ENCODE measurements at places on chromosomes 4 and X.
A peak's percentile ranks its signal among the peaks of the same experiment; 100 is the strongest.

DNA sequence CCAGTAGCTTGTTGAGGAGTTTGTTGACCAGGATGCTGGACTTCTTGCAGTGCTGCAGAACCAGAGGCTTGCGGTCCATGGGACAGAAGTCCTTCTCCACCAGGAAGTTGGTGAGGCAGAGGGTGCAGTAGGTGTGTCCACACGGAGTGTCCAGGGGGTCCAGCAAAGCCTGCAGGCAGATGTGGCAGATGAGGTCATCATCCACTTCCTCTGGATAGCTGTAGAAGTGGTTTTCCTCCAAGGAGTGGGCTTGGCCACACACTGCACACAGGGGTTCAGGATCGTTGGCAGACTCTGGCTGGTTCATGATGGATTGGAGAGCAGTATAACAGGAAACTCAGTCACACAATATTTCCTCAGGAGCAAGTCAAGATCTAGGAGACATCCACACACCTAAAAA, 17.6 kb downstream of the LNX1 start:
- DNase-seq = no peak

DNA sequence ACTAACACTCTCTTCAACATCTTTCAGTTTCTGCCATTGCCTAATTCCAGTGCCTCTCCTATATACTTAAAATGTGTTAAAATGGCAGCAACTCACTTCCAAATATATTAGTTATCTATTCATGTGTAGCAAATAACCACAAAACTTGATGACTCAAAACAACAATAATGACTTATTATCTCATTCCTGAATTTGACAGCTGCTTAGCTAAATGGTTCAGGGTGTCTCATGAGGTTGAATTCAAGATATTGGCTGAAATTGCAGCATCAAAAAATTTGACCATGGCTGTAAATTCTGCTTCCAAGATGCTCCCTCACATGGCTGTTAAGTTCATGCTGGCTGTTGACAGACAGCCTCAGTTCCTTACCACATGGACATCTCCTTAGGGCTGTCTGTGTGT, 25.3 kb downstream of the PITX2 start:
- no peak for DNase-seq

- DNase-seq = no peak
These were observed 220.9 kb downstream of the SLC7A11 start for GRCh38 chr4:138021139-138021830.

GRCh38 chr4:41069838-41070237, 144.5 kb downstream of the APBB2 start:
- DNase-seq = no peak

GRCh38 chr4:153541456-153542096, 75.4 kb downstream of the TMEM131L start:
- no peak for DNase-seq

DNA sequence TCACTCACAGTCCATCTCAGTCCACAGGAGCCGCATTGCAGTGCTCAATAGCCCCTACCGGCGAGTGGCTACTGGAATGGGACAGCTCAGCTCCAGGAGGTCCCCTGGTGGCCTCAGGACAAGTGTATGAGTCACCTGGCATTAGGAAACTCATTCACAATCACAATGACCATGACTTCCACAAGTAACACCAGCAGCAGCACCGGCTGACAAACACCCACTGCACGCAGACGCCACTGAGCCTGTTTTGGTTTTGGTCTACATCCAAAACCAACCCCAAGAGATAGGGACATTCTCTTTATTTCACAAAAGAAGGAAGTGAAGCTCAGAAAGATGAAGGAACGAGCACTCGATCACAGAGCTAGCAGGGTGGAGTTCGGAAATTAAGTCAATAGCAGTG, 8.1 kb downstream of the JAKMIP1 start:
- DNase-seq = no peak

DNA sequence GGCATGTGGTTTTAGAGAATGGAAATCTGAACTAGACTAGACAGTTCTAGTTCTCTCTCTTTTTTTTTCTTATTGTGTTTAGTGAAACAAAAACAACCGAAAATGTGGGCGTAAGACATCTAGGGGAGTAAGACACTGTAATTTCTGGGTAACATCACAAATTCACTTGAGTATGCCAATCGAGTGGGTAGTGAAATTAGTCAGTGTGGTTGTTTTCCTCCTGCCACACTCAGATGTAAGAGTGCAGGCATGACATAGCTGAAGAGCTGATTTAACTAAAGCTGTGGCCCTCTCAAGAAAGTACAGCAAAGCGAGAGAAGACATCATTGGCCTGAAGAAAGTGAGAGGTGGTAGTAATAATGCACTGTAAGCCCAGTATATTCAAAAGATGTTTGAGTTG, 1585.3 kb upstream of the AGA start:
- DNase-seq = no peak

DNA sequence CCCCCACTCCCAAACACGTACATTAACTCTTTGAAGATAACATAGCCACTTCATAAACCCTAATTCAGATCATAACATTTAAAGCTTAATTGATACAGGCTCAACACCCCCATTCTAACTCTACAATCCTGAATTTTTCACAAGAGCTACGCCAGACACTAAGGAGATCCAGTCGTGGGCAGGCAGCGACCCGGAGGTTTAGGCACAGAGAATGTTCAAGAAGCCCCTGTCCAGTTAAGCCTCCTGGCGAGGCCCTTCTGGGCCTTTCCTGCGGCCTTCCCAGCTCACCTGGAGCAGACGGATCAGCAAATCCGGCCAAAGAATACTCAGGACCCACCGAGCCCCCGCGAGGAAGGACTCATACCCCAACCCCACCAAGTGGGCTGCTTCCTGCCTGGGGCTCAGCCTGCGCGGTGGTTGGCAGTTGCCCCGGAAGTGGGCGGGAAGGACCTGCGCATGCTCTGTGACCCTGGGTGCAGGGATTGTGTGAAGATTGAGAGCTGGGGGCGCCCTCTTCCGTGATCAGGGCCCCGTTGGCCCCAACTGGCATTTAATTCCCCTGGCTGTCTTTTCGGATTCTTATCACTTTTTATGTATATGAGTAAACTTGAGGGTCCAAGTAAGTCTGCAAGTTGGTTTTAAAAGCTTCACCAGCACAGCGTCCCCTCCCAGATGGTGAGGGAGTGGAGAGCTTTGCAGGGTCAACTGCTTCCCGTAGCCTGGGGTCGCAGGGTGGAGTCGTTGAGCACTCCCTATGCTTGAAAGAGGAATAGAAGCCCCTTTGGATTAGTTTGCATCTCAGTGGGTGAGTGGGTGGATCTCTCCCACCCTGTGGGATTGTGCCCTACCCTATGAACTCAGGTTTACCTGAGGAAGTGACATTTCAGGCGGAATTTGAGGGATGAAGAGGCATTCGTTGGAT, at the start of gene TRIM61:
Gene TRIM61 (minus strand): TSS at position 415 of the 922 bp plus-strand sequence. CDS start 7,655 bp downstream, outside the sequence.
- peak; percentile 22 for DNase-seq

DNA sequence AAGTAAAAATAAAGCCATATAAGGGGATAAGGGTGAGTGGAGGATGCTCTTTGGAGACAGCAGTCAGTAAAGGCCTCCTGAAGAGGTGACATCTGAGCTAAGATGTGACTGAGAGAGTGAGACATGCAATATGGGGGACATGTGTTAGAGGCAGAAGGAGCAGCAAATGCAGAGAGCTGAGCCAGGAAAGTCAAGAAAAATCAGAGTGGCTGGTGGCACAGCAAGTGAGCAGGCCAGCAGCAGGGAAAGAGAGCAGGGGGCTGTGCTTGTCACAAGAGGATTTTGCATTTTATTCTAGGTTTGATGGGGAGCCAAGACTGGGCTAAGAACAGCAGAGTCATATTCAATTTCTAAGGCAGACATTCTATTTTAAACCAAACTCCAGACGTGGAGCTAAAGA, 394.5 kb downstream of the KCNIP4 start:
- no peak for DNase-seq

GRCh38 chr4:48227662-48228061, 42.0 kb downstream of the TEC start:
- DNase-seq = no peak

- no peak for DNase-seq
These were observed 178.4 kb upstream of the GPRIN3 start for GRCh38 chr4:89486042-89486441.

DNA sequence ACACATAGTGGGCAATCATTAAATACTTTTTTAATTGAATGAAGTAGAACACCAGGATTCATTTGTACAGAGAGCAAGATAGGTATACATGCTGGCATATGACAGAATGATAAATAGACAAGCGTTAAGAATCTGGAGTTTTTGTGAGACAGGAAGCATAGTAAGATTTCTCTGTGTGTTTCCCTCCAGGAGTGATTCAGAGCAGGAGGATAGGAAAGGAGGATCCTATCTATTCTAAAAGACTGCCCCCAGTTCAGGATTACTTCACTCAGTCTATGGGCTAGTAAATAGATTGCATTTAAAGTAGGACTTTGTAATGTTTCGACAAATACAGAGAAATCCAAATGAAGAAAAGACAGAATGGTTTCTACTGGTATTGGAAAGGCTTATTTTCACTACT, 423.7 kb downstream of the PDGFC start:
- no peak for DNase-seq

GRCh38 chr4:113607147-113607720, 154.3 kb downstream of the CAMK2D start:
- no peak for DNase-seq

DNA sequence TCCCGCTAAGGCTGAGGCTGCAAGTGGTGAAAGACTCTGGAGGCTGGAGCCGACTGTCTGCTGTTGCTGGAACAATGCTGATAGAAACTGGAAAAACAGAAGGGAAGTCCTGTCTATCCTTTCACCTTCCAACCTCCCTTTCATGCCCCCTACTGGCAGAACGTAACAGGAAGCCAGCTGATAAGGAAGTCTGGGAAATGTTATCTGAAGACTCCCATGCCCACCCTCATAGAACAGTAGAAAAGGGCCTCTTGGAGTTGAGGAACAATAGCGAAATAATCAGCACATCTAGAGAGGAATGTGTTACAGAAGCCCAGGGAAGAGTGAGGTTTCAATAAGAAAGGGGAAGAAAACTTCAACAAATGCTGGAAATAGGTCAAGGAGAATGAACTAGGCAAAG, 117.1 kb upstream of the DKK2 start:
- no peak for DNase-seq

- DNase-seq = no peak
These were observed 107.5 kb upstream of the ACSL4 start for GRCh38 chrX:109840585-109840984.

GRCh38 chr4:108831886-108832285, 69.0 kb upstream of the ETNPPL start:
- no peak for DNase-seq

DNA sequence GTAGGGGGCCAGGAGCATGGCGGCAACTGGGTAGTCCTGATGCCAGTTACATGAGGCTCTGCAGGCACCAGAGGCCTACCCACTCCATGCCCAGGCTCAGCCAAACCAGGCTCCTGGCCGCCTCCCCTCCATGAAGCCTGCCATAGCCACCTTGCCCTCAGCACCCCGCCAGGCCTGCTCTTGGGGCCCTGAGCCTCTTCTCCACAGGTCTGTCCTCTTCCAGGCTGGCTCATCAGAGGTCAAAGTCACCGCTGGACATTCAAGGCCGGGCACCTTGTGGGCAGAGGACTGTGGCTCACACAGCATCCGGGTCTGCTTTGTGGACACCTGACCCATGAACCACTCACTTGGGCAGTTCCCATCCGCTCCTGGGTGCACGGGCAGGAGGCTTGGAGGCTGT, 60.0 kb upstream of the AFAP1 start:
- no peak for DNase-seq

- DNase-seq = no peak
These were observed 61.1 kb downstream of the ARAP2 start for GRCh38 chr4:36183232-36183631.

DNA sequence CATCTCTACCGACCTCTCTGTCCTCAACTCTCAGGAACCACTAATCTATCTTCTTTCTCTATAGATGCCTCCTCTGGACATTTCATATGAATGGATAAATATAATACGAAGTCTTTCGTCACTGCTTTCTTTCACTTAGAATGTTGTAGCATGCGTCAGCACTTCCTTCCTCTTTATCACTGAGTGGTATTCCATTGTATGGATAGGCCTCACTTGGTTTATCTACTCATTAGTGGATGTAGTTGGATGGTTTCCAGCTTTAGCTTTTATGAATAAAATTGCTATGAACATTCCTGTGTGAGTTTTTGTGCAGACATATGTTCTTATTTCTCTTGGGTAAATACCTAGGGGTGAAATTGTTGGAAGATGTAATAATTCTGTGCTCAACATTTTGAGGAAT, 528.2 kb upstream of the FAT1 start:
- DNase-seq = no peak

GRCh38 chr4:99669084-99669483, 11.5 kb upstream of the C4orf54 start:
- no peak for DNase-seq

DNA sequence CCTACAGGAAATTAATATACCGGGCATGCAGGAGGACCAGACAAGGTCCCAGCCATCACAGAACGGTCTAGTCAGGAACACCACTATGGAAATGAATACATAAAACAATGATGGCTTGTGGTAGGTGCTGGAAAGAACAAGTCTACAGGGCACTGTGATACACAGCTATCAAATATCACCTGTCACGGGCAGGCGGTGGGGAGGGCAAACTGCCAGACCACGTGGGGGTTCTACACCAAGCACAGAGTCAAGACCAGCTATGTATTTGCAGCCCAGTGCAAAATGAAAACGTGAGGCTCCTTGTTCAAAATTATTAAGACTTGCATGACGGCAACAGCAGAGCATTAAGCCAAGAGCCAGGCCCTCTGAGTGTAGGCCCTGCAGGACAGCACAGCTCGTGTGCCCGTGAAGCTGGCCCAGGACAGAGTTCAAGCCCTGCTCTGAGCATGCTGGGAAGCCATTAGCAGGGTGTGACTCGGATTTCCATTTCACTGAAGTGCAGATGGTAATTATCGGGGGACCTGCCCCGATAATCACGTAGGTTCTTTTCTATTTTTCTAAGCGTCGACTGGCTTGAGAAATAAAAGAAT, 83.6 kb downstream of the JAKMIP1 start:
- DNase-seq = no peak

GRCh38 chrX:10112510-10112909, 44.3 kb upstream of the CLCN4 start:
- DNase-seq = no peak

DNA sequence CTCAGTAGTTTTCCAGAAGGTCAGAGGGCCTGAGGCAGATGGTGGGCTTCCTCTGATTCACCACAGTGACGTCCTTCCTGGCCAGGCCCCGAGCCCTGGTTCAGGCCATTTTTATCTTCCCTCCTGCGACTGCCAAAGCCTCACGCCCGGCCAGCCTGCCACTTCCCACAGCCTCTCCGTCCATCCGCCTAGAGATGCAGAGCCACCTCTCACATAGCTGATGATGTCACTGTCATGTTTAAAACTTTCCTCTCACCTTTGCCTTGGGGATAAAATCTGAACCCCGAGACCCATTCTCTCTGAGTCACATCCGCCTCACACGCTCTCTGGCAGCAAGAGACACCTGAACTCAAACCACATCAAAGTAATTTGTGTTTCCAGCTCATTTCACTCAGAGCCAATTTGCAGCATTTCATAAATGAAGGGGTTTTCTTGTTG, 175.3 kb downstream of the QDPR start:
- DNase-seq = peak; percentile 33

- no peak for DNase-seq
These were observed 22.5 kb downstream of the ELF2 start for GRCh38 chr4:139154538-139154937.

GRCh38 chr4:157300701-157301100, 80.2 kb downstream of the GRIA2 start:
- DNase-seq = no peak

- DNase-seq = no peak
These were observed 9.5 kb upstream of the BMP2K start for GRCh38 chr4:78766650-78767049.

- DNase-seq = no peak
These were observed 1033.4 kb upstream of the LCORL start for GRCh38 chr4:19054916-19055315.

All from stimulated activated CD8-positive, alpha-beta memory T cell treated with anti-CD3 and anti-CD28 coated beads, Interleukin-2, amount 100 ng/mL, for 1 hour (primary cell).